ENCODE measurements at places on chromosomes 2 and 18.
A peak's percentile ranks its signal among the peaks of the same experiment; 100 is the strongest.

DNA sequence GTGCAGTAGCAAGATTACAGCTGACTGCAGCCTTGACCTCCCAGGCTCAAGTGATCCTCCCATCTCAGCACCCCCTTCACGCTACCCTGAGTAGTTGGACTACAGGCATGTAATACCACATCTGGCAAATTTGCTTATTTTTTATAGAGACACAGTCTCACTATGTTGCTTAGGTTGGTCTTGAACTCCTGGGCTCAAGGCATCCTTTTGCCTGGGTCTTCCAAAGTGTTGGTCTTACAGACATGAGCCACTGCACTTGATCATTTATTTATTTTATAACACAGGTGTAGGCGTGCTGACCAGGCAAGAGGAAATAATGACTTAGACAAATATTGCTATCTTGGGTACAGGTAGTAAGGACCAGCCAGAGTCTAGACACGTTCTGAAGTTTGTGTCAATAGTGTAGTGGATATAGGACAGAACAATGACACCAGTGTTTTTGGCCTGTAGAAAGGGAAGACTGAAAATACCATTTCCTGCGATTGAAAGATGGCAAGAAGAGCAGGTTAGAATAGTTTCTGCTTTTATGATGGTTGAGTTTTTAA lies 71.0 kb upstream of the THUMPD2 start:
- DNase-seq, result no peak

- no peak for DNase-seq
These were observed 118.0 kb downstream of the DTNA start for GRCh38 chr18:34828093-34828492.

DNA sequence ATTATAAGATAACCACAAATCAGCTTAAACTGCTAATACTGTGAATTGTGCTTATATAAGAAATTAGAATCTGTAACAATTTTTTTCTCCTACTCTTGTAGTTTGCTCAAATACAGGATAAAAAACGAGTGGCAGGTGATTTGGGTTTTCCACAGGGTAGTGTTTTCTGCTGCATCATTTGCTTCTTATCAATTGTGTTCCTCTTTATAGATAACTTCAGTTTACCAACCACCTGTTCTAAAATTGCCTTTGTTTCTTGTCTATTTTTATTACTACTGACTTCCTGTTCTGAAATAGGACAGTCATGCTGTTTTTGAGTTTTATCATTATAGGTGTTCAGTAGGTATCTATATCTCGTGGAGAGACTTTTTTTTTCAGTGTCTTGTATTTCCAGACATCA lies 56.9 kb downstream of the MFSD6 start:
- DNase-seq, result no peak

DNA sequence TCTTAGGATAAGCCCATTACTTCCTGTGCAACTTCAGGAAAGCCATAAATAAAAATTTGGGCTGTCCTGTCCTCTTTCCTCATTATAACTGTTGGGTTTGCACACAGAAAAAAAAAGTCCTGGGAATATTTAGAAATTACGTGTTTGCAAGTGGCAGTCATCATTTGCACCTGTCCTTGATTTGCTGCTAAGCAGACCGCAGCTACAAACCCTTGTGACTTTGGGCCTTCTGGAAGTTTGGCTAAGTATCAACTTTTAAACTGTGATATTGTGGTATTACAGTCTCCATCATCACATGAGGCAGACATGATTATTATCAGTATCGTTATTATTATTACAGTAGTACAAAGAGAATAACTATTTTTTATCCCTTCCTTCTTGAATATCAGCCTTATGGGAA lies 260.7 kb upstream of the SESTD1 start:
- DNase-seq, result no peak

DNA sequence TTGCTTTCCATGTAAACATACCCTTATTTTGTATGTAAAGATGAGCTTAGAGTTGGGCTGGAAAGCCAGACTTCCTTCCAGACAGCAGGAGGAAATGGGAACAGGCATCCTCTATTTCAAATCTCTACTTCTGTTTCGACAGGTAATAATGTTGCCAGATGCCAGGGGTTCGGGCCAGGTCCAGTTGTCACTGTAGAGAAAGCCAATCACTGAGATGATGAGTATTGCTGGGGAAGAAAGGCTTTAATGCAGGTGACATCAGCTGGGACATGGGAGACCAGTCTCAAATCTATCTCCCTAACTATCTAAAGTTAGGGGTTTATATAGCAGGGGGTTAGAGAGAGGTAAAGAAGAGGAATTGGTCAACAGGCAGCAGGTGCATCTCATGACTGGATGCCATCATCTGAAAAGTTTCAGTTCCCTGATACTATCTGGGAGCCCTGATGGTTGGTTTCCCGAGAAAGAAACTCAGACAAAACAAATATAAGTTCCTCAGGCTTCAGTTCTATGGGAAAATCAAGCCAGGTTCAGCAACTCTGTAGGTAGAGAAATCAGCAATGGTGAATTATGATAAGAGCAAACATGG lies 9.3 kb upstream of the MTCL1 start:
- no peak for DNase-seq

- no peak for DNase-seq
These were observed 87.5 kb upstream of the ST3GAL5 start for GRCh38 chr2:85976106-85976920.

GRCh38 chr18:400456-400855 lies 100.0 kb downstream of the COLEC12 start:
- no peak for DNase-seq

DNA sequence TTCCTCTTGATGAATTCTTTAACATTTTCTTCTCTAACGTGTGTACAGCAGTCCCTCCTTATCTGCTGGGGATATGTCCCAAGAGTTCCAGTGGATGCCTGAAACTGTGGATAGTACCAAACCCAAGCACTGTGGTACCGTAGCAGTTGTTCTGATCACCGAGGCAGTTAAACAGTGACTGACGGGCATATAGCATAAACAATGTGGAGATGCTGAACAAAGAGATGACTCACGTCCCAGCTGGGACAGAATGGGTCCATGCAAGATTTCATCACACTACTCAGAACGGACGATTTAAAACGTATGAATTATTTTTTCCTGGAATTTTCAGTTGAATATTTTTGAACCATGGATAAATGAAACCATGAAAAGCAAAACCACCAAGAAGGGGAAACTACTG lies 54.5 kb upstream of the SPAG16 start:
- DNase-seq, result no peak

DNA sequence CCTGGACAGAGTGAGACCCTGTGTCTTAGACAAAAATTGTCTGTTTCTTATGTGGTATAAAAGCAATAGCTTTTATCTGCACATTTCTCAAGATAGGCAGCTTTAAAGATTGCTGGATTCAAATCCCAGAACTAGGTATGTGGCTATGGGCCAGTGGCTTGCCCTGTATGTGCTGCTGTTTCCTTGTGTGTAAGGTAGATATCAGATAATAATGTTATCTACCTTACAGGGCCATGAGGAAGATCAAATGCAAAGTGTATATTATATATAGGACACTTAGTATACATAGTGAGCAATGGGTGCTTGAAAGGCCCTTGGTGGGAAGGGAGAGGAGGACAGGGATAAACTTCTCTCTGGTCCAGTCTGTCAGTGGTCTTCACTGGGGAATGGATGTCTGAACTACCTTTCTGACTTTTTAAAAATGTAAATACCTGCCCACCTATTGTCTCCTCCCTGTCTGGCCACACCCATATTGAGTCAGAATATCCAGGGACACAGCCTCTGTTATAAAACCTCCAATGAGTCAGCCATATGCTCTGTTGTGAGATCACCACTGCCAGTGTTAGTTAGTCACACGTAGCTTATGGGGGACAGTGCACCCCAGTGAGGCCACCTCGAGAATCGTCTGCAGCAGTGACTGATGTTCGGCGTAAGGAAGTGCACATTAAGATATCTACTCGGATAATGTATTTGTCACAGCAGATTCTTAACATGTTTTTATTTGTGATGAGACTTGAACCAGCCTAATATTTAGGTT lies 383.4 kb downstream of the PTPRM start:
- DNase-seq, result no peak

DNA sequence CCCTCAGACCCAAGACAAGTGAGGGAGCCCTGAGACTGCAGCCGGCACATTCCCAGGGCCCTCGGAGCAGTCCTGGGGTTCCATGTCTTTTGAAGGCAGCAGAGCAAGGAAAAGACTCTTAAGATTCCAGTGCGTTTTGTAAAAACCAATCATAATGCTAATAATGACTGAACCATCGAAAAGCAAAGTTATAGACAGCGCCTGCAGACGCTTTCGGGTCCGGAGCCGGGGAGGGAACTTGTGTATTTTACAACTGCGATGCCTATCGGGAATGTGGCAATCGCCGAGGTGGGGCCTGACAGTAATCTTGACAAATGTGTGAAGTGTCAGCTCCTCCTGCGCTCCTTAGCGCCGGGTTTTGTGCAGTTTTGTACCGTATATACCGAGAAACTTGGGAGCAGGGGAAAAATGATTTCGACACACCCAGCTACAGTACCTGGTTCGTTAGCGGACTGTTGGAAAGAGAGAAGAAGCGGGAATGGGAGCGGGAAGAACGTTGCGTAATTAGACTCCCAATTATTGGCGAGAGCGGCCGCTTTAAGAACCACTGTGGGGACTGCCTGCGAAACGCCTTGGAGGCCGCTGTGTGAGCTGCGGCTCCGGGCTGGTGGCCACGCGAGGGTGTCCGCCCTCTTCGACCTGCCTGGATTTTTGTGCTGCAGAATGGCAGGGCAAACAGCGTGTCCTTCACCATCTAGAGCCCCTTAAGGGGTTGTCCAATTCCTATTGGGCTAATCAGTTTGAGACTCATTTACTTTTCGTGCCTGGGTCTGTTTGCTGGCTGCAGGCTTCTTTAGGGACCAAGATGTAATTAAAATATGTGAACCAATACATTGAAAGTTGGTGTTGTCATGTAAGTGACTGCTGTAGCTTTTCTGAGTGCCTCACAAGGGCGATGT lies 2.4 kb downstream of the EPAS1 start:
- peak; percentile 71 for DNase-seq

DNA sequence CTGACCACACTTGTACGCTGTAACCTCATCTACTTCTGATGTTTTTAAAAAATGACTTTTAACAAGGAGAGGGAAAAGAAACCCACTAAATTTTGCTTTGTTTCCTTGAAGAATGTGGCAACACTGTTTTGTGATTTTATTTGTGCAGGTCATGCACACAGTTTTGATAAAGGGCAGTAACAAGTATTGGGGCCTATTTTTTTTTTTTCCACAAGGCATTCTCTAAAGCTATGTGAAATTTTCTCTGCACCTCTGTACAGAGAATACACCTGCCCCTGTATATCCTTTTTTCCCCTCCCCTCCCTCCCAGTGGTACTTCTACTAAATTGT lies 2.1 kb downstream of the RHOB start:
- no peak for DNase-seq

GRCh38 chr2:226471987-226472470 lies 327.6 kb downstream of the IRS1 start:
- DNase-seq, result no peak

DNA sequence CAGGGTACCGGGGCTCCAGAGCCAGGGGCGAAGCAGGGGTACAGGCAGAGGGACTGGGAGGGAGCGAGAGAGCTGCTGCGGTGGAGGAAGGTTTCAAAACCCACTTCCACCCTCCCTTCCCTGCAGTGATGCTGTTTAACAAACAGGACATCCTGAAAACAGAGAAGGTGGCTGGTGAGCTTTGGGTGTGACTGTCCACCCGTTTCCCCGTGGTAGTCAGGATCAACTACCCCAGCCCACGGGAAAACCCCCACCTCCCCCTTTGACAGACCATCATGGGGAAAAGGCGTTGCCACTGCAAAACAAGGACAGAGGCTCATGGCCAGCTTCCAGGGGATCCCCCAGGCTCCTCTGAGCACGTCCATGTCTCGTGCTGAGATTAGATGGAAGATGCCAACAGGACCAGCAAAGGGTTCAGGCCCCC lies 12.9 kb downstream of the TMEM185B start:
- DNase-seq, result no peak

- no peak for DNase-seq
These were observed 523.7 kb upstream of the DSEL start for GRCh38 chr18:68040198-68040597.

GRCh38 chr2:12048550-12048949 lies 302.1 kb downstream of the LPIN1 start:
- peak; percentile 41 for DNase-seq

DNA sequence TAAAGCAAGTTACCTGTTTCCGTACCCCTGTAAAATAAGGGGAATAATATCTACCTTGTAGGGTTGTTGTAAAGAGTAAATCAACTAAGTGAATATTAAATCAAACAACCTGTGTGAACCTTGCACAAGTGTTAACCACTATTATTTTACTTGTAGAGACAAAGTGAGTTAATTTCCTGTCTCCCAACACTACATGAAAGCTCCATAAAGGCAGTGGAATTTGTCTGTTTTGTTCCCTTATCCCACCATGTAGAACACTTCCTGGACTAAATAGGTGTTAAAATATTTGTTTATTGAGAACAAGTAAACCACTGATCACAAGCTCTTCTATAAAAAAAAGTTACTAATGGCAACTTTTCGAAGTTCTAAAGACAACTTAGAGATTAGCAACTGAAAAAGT lies 3.3 kb downstream of the ARL5A start:
- no peak for DNase-seq

- no peak for DNase-seq
These were observed 180.9 kb downstream of the PID1 start for GRCh38 chr2:229090225-229090624.

- no peak for DNase-seq
These were observed 100.1 kb downstream of the MYOM1 start for GRCh38 chr18:3119401-3120341.

- DNase-seq, result no peak
These were observed 66.5 kb downstream of the PXDN start for GRCh38 chr2:1677821-1678165.

DNA sequence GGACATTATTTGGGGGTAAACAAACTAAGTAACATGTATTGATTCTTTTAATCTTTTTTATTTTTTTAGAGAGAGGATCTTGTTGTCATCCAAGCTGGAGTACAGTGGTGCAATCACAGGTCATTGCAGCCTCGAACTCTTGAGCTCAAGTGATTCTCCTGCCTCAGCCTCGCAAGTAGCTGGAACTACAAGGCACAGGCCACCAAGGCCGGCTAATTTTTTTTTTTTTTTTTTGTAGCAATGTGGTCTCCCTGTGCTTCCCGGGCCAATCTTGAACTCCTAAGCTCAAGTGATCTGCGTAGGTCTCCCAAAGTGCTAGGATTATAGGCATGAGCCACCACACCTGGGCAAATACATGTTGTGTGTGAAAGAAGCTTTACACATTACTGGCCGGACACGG lies 29.6 kb downstream of the OLA1 start:
- DNase-seq, result no peak

GRCh38 chr2:217468042-217468830 lies 534.6 kb downstream of the TNS1 start:
- no peak for DNase-seq

GRCh38 chr2:138356178-138356577 lies 145.4 kb upstream of the SPOPL start:
- DNase-seq, result no peak

- peak; percentile 40 for DNase-seq
These were observed 111.2 kb downstream of the PLB1 start for GRCh38 chr2:28606986-28607441.

- no peak for DNase-seq
These were observed 53.1 kb downstream of the TTC27 start for GRCh38 chr2:32680942-32681341.

GRCh38 chr18:69703461-69703860 lies 244.2 kb downstream of the CD226 start:
- DNase-seq, result no peak
